ENCODE measurements at places on chromosomes 4 and X.
A peak's percentile ranks its signal among the peaks of the same experiment; 100 is the strongest.

DNA sequence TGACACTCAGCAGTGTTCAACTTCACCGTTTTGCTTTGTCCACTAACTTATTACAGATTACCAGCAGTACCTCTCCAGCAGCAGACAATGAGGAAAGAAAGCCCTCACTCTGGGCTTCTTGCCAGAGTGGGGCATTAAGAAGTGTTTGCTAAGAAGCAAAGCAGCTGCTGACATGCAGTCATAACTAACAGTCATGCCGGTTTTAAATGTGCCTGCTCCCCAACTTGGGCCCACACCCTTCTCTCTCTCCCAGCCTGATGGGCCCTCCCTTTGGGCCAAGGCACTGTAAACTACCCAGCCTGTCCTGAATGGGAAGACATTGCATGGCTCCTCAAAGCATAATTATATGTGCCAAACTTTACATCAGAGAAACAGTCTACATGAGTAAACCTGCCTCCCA, 54.6 kb upstream of the HHIP start:
- DNase-seq = no peak

DNA sequence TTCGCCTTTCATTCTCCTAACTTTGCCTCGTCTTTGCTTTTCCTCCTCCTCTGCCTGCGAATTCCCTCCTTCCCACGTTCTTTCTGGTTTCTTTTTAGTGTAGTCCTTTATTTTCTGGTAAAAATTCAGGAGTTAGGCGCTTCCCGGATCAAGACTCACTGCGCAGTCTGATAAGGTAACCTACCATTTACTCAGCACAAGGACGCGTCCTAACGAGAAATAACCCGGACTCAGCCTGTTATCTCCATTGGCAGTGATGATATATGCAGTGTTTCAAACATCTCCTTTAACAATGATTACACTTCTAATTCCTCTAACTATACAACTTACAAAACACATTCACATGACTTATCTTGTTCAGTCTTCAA, 357 bp upstream of the ETNPPL start:
- DNase-seq = no peak

- DNase-seq = no peak
Measured at GRCh38 chr4:83392562-83392961, 57.9 kb upstream of the HPSE start.

DNA sequence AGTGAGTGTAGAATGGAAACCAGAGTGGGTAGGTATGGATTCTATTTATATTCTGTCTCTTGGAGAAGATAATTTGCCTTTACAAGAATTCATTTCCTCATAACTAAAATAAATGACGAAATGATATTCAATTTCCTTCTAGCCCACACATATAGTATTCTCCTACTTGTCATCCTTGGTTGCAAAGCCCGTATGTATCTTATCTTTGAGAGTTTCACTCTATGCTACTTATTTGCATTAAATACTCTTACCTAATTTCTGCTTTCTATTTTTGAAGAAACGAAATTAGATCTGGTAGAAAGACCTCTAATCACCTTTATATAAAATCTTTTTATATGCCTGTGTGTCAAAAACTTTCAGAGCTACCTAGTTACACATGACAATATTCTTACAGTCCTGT, 457.7 kb downstream of the NKX6-1 start:
- no peak for DNase-seq

DNA sequence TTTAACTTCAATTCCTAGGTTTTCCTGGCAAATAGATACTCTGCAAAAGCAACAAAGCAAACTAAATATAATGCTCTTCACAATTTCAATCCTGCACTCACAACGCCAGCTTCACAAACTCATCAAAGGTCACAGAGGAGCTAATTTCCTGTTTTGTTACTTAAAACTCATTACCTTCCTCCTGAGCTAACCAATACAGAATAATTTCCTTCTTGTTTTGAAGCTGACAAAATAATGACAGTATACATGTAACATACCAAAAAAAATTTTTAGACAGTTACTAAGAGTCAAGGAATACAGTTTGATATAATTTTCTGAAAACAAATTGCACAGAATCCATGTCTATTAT, 17.9 kb downstream of the CNOT6L start:
- DNase-seq = no peak

DNA sequence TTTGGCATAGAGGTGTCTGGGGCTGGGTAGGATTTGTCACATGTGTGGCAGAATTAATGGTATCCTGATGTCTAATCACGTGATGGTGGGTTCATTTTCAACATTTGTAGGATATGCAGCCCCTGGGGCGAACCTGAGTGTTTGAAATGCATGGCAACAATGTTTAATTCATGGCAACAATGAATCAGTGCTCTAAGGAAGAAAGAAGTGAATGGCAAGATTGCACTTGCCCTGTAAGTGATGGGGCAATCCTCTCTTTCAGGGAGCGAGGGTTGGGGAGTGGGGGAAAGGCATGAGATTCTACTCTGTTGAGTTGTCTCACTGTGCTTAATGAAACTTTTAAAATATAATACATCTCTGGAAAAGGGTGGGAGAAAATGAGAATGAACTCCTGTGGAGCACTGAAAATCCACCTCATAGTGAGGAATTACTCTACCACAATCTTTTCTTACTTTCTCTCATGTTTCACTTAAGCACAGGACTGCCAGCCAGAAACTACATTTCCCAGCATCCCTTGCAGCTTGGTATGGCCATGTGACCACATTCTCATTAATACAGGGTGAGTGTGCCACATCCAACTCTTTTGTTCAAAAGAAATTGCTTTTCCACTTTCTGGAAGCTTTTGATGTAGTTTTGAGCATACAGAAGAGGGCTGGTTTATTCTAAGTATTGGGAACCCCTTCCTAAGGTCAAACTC, 64.0 kb upstream of the PGM2 start:
- peak; percentile 6 for DNase-seq

DNA sequence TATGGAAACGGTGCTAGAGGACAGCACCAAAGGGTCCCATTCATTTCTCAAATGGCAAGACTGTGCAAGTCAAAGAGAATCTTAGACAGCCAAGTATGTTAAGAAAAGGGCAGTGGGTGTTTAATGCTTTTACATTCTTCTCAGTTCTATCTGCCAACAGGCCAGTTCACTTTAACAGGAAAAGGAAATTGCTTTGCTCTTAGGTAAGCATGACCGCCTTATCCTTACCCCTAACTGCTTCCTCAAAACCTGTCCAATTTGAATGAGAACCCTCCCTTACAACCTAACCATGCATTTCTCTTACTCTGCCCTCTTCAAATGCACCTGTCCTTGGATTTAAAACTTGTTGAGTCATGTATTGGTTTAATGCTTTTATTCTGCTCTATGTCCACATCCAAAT, 44.5 kb upstream of the BLTP1 start:
- no peak for DNase-seq

DNA sequence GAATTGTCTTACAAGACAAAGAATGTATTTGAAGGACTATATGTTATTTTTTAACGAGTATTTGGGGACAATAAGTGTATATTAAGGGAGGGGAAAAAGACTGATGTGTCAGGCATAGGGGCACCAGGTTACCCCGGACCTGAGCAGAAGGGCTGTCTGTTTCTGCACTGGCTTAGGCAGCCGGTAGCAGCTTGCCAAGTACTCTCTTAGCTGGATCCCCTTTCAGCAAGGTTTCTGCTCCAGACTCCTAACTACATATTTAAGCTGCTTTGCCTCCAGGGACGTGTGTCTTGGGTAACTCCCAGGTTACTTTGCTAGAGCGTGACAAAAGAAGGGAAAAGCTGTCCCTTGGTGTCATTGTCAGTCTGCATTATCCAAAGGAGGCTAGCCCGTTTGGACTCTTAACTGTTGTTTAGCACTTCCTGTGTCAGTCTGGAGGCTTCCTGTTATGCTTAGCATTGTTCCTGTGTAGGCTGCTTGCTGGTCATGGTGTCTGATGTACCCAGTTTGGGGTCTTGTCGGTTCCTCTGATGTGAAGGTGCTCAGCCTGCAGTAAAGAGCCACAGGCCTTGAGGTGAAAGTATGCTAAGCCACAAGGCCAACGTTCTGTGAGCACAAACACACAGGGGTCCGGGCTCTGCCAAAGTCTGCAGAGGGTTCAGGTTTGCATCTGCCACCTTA, 11.6 kb downstream of the CXCR3 start:
- no peak for DNase-seq

GRCh38 chrX:75158054-75158453, 2.0 kb upstream of the ABCB7 start:
- no peak for DNase-seq

GRCh38 chr4:83839615-83840014, 303.7 kb downstream of the GPAT3 start:
- DNase-seq = no peak

DNA sequence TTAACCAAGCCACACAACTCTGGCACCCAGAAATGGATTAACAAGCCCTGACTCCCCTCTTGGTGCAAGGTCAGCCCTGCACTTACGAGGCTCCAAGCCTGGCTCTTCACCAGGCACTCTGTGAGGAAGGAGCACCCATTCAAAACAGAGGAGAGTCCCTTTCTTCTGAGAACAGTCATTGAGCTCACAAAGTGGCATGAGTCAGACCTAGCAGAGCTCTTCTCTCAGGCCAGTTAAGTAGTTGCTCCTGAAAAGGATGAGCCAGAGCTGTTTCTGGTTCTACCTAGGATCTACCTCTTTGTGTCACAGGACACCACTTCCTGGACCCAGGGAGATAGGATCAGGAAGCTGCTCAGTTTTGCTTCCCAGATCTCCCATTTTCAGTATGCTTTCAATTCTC, 48.2 kb downstream of the EVC2 start:
- no peak for DNase-seq

DNA sequence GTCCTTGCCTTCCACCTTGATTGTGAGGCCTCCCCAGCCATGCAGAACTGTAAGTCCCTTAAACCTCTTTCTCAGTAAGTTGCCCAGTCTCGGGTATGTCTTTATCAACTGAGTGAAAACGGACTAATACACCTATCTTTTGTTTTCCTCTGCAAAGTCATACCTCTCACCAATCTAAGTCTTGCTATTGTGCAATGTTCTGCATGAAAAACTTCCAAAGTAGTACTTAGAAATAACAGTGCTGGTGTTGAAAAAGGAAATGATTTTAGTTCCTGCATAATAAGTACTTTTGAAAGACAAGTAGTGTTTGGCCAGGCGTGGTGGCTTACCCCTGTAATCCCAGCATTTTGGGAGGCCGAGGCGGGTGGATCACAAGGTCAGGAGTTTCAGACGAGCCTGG, 573.5 kb downstream of the ANKRD50 start:
- no peak for DNase-seq
